ENCODE measurements at places on chromosomes 11 and 22.
A peak's percentile ranks its signal among the peaks of the same experiment; 100 is the strongest.

DNA sequence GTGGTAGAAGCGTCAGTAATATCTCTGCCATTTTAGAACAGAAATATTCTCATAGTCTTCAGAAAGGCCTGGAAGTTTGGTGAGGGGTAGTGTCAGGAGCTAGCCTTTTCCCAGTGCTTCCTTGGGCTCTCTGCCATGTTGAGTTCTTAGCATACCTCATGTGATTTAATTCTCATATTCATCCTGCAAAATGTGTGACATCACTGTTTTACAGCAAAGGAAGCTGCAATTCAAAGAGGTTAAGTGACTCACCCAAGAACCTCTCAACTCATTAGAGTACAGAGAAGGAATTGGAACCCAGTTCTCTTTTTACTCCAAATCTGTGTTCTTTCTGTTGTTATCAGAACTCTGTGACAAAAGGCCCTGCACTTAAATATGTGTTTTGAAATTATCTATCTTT lies 72.1 kb downstream of the RNF169 start:
- no peak for ATAC-seq

DNA sequence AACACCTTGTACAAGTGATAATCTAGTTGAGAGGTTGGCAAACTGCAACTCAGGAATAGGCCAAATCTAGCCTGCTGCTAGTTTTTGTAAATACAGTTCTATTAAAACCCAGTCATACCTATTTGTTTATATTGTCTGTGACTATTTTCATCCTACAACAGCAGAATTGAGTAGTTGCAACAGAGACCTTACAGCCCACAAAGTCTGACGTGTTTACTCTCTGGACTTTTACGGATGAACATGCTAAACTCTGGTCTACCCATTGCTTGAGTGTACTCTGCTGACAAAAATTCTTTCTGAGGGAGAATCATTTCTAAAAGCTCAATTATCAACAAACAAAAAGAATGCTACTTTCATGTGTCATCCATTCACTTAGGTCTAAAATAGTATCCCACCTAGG lies 287.0 kb downstream of the DYNC2H1 start:
- ATAC-seq = no peak

DNA sequence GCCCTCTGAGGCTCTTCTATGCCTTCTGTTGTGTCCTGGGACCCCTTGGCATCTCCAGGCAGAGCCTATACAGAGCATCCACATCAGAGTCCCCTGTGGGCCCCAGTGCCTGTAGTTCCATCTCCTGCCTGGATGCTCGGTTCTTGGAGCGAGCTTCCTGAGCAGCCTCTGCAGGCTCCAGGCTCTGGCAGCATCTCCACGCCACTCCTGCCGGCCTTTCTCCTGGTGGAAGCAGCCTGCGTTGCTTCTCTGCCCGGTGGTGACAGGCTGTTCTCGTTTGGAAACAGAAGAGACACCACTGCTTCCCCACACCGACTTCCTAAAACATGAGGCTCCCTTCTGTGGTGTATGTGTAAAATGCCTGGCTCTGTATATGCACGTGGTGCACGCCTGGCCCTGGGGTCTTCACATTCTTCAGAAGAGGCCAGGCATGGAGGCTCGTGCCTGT lies 52.8 kb downstream of the BCR start:
- ATAC-seq = no peak

GRCh38 chr11:113119074-113119473 lies 157.9 kb downstream of the NCAM1 start:
- no peak for ATAC-seq

GRCh38 chr22:28910569-28911303 lies 27.4 kb downstream of the ZNRF3 start:
- no peak for ATAC-seq

- ATAC-seq = no peak
These were observed 72.7 kb upstream of the AKIP1 start for GRCh38 chr11:8838248-8838647.

GRCh38 chr11:10935015-10935559 lies 77.2 kb upstream of the ZBED5 start:
- ATAC-seq = no peak

DNA sequence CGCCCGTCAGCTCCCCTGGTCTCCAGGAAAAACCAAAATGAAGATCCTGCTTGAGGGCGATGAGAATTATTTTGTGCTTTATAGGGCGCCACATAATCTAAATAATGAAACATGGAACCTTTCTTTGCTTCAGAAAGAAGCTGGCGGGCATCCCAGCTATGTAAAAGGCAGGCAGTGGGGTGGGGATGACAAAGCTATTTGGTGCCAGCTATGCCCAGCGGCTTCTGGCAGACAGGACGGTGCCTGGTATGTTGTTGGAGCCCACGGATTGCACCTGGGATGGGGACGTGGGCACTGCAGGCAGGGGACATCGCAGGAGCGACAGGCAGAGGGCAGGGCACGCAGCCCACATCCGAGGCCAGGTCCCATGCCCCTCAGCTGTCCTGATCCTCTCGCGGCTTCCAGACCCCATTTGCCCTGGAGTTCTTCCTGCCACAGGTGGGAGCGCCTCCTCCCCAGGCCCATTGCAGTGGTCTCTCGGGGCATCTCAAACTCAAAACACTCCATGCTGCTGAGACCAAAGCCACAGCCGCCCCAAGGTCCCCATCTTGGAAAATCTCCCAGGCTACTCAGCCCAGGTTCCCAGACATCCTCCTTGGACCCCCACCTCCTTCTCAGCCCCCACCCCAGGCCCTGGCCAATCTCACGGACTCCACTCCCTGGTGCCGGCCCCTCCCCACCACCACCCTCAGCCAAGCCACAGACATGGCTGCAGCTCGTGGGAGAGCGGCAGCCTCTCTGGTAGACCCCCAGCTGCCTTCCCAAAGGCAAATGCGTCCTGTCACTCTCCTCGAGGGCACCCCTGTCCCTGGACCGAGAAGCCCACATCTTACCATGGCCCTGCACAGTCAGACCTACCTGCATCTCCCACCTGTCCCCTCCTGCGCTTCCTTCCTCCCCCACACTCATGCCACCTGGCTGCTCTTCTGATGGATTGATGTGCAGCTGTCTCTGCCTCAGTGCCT lies 45.7 kb downstream of the SHISAL1 start:
- no peak for ATAC-seq

GRCh38 chr11:124577716-124578427 lies 8.1 kb downstream of the OR8A1 start:
- no peak for ATAC-seq

DNA sequence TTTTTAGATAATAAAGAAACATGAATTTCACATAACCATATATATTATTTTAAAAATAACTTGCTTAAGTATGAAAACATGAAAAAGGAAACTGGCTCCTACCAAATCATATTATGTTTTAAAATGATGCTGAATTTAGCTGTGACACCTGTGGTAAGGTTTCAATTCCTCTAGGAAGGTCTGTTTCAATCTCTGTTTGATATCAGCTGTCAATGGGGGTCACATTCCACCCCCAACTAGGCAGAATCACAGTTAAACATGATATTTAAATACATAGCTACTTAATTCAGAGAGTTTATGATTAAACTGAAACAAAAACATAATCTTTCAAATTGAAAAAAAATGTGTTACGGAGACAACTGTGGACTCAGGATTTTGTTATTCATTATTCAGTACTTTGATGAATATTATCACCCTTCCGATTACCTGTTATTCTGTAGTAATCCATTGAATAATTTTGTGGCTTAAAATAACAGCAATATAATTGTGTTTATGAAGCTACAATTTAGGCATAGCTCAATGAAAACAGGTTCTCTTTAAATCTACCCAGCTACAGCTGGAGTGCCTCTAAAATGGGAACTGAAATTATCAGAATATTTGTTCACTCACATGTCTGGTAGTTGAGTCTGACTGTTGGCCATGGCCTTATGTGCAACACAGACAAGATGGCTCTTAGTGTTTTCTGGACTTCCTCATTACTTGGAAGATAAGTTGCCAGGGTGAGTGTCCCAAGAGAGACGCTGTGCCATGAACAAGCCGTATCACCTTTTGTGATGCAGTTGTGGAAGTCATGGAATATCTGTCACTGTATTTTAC lies 244.6 kb upstream of the ANO3 start:
- peak; percentile 95 for ATAC-seq

DNA sequence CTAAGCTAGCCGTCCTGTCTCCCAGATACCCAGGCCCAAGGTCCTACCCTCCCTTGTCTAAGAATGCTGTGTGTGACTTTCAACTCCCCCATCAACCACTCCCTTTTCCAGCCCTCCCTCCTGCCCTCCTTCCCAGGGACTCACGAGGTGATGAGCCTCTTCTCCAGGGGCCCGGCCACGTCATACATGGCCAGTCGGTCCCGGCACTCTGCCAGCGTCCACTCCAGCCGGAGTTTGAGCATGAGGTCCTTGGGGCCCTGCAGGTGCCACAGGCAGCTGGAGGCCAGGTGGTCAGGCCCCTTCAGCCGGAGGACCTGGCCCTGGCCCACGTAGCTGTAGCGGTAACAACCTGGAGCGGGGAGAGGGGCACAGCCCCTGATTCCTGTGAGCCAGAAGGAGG lies 20.1 kb downstream of the TMPRSS6 start:
- ATAC-seq = no peak

DNA sequence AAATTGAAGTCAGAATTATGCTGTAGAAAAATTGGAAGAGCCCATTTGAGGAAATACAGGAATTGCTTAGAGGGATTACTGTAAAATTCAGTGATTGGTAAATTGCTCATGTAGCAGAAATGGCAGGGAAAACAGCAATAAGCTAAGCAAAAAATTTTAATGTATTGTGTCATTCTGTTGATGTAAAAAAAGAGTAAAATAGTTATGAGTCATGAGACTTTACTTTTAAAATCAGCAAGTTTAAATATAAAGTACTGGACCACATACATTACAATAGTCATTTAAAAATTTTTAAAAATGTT lies 10.4 kb downstream of the PDHX start:
- ATAC-seq = no peak

GRCh38 chr11:134992981-134993380 lies 580.9 kb upstream of the B3GAT1 start:
- no peak for ATAC-seq

- peak; percentile 87 for ATAC-seq
These were observed 109.4 kb upstream of the OR4B1 start for GRCh38 chr11:48107188-48107704.

DNA sequence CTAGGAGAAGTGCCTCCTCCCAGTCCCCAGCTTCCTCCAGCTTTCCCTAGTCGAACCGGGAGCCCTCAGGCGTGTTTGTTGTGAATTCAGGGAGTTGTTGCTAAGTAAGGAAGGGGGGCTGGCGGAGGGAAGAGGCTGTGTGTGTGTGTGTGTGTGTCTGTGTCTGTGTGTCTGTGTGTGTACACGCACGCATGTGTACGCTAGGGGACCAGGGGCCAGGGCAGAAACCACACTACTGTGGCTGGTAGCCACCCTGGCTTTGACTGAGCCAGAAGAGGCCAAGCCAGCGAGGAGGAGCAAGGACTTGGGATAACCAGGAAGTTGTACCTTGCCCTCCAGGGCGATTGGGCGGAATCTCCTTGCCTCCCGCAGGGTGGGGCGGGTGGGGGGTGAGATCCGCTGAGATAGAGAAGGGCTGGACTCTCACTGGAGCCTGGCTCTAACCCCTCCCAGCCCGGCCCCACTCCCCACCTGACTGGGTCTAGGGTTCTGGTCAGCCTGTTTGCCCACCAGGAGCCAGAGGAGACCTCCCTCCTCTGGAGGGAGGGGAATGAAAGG lies 7.5 kb downstream of the BCL9L start:
- ATAC-seq = no peak

DNA sequence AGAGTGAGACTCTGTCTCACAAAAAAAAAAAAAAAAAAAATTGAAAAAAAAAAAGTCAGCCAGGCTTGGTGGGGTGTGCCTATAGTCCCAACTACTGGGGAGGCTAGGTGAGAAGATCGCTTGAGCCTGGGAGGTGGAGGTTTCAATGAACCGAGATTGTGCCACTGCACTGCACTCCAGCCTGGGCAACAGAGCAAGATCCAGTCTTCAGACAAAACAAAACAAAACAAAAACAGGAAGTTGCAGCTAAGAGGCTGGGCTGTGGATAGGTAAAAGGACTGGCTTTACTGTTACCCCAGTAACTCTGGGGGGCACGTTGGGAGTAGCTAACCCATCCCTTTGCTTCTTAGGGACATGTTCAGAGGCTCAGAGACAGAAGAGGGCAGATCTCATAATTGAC lies 6.3 kb upstream of the PC start:
- ATAC-seq = no peak

GRCh38 chr11:122732342-122733315 lies 77.1 kb downstream of the UBASH3B start:
- no peak for ATAC-seq

- no peak for ATAC-seq
These were observed 76.9 kb downstream of the NTM start for GRCh38 chr11:131447277-131447815.

DNA sequence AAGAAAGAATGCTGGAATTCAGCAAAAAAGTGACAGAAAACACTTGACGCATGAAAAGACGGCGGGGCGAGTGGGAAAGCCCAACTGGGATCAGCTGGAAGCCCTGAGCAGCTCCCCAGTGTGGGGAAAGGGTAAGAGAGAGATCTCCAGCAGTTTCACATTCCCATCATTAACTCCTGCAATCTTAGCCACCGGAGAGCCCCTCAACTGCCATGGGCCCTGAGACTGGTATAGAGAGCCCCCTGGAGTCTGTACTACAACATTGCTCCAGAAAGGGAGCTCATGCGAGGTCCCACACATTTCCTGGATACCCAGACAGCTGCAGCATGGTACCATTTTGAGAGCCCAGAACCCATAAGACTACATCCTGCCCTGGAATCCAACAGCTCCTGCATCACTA lies 31.1 kb downstream of the MRGPRX4 start:
- no peak for ATAC-seq

DNA sequence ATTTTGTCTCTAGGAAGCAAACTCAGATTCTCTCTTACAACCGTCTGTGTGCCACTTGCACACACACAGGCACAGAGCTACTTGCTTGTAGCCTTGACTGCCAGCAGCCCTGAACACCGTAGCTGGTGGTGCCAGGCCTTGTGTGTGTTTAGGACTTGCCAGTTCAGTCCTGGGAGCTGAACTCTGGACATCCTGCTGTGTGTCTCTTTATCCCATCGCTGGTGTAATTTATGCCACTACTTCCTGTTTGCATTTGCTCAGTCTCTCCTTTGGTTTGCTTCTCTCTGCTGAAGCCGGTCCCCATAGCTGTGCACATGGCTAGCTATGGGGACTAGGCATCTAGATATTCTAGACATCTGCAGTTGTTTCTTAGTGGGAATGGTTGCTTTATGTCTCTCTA lies 24.0 kb downstream of the MARK2 start:
- no peak for ATAC-seq

DNA sequence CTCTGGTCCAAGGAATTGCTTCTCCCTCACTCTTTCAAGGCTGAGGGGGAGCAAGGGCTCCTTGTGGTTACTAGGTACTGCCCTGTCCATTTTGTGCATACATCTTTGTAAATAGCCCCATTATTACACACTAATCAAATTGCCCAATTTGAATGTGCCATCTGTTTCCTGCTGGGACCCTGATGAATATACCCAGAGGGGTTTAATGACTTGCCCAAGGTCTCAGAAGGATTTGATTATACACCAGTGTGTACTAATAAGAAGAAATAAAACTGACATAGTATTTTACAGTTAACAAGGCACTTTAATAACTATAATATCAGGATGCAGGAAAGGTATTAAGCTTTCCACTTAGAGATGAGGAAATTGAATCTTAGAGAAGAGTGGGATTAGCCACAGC lies 64.6 kb upstream of the PTPRJ start:
- no peak for ATAC-seq

- peak; percentile 80 for ATAC-seq
These were observed 157.7 kb downstream of the MAML2 start for GRCh38 chr11:96185220-96185768.

GRCh38 chr11:107655602-107656001 lies 56.3 kb downstream of the SLN start:
- no peak for ATAC-seq

Data from stimulated activated memory B cell treated with anti-CD40 and anti-IgM and Interleukin-4, amounts not matched to agents 10 μg/mL and 1 μg/mL and 100 μg/mL, for 72 hours (primary cell).